Smooth muscle cell of the umbilical artery (primary cell): ENCODE measurements at places on chromosomes 2 and 18. TPM values are rescaled to one million over a fixed set of nuclear protein-coding genes. Genes with fewer than 3 reads are reported as not detected.

Gene POTEJ
- total RNA-seq, result not detected in 2 replicates

Gene CEP76
- total RNA-seq, result 11.3 TPM in 2 replicates

Gene GPBAR1
- not detected in 2 replicates for total RNA-seq

Gene HRH4
- total RNA-seq, result 0.05 and 0.30 TPM in 2 replicates

Gene RBM44
- 0.18 and 0.30 TPM in 2 replicates for total RNA-seq

Gene CNRIP1
- total RNA-seq, result 16.3 and 21.1 TPM in 2 replicates

Gene SLC9A4
- not detected in 2 replicates for total RNA-seq

Gene CRYGC
- total RNA-seq, result not detected in 2 replicates

Gene PREPL
- total RNA-seq, result 97.7 and 115 TPM in 2 replicates
